ENCODE measurements at places on chromosomes 5 and 9.

GRCh38 chr5:36199620-36200019, 42.1 kb downstream of the NADK2 start:
- no peak for DNase-seq

GRCh38 chr9:89889865-89890264, 285.1 kb downstream of the GADD45G start:
- no peak for DNase-seq

DNA sequence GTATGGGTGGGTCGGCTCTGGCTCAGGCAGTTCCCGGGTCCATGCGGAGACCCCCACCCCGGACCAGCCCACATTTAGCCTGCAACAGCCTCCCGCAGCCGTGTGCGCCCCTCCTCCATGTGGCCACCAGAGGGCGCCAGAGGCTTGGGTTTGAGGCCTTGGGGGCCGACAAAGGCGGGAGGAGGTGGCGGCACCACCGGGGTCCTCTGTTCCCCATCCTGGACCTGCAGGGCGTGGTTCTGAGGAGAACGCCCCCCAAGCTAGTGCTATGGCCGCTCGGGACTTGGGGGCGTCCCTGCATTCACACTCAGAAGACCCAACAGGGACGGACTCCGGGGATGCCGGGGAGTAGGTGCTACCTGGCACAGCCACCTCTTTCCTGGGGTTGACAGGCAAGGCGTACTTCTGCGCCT, 16.5 kb downstream of the ASS1 start:
- no peak for DNase-seq

DNA sequence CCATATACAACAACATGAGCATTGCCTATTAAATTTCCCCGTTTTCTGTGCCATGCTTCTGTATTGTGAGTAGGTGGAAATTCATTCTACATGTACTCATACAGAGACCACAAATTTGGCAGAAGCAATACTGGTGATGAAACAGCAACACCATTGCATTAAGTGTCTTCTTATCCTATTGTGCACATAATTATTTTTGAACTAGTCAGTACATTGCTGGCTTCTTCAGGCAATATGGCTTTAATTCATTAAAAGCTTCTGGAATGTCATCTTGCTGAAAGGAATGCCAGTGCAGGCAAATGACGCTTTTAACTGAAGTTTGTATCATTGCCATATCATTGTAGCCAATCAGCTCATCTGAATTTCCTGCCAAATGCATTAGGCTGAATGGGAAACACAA, 82.6 kb downstream of the KIAA1958 start:
- DNase-seq, result peak; percentile 97

GRCh38 chr9:37719526-37719925, 34.1 kb upstream of the TRMT10B start:
- no peak for DNase-seq

- DNase-seq, result no peak
Measured at GRCh38 chr5:168269937-168270330, 21.5 kb upstream of the WWC1 start.

DNA sequence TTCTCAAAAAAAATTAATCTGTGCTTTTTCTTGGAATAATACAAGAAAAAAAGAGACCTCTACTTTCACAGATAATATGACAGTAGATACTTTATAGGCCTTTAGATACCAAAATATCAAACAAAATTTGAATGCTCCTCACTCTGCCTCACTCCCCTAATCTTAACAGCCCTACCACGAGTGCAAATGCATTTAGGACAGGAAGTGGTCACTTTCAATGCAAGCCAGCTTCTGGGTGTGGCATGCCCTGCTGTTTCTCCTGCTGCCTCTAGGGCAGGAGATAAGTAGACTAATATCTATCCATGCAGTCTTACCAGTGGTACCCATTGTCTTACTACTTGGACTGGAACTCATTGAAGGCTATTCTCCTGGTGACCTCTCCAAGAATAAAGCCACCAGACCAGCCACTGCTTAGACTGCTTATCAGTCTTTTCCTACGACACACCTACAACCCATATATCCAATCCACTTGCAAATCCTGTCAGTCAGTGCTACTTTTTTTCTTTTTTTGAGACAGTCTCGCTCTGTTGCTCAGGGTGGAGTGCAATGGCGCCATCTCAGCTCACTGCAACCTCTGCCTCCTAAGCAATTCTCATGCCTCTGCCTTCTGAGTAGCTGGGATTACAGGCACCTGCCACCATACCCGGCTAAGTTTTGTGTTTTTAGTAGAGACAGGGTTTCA, 23.0 kb downstream of the FRRS1L start:
- DNase-seq, result no peak

GRCh38 chr5:36720688-36721087, 114.3 kb downstream of the SLC1A3 start:
- no peak for DNase-seq

Data from AG04449 (cell line).